Germinal center (tissue), 1 donor: ENCODE measurements at places on chromosomes 6 and 20.

- no peak for DNase-seq
Measured at GRCh38 chr20:1417273-1417672, 24.4 kb upstream of the FKBP1A start.

DNA sequence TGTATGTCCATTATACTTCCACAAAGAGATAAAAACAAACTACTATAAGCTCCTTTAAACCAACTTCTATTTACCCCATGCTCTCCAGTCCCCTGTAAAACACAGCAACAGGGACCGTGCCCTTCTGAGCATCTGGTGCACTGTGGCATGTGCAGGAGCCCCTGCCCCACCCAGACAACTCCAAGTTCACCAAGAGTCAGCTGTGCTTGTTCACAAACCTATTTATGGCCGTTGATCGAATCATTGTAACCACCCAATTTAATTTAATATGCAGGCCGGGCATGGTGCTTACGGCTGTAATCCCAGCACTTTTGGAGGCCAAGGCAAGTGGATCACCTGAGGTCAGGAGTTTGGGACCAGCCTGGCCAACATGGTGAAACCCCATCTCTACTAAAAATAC lies 13.7 kb upstream of the BLCAP start:
- DNase-seq, result no peak

DNA sequence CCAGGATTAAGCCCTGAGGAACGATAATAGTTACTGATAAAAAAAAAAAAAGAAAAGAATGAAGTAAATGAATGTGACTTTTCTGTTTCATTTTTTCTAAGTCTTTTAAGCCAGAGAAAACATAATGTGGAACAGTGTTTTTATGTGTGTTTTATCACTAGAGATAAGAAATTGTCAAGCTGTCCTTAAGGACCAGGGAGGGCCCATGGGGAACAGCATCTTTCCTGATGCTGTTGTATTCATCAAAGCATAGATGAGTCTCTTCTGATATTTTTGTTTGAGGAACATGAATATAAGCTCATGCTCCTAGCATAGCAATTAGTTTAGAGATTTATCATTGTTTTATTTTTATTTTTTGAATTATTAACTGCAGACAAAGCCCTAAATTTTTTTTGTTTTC lies 150.2 kb downstream of the LAMA2 start:
- no peak for DNase-seq

DNA sequence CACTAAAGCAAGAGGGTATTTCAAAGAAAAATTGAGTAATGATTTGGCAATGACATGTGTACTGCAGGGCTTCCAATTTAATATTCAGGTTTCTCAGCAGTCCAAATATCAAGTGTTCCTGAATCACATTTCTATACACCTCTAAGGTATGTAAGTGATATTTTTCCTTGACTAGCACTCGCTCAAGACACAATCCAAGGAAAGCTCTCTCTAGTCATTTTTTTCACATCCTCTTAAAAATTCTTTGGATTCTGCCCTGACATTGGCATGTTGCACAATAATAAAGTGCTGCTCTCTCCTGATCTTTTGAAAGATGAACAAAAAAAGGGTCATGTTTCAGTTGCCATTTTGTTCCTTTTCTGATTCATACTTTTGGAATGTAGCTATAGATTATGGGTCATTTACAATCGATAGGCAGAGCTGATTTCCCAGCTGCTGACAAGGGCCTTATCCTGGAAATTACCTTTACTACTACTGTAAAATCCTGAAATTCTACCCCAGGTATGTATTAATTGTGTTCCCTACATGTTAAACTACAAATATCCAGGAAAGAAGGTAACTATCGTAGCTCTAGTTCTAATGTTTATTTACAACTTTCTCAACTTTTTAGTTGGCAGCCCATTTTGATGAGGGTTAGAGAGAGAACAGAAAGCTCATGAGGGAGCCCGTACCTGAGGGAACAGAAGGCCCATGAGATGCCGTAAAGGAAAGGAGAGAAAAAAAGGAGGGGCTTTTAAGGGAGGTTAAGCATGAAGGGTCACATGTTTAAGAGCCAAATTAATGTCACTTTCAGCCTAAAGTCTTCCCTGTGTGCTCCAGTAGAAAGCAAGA lies 22.2 kb upstream of the ADGRG6 start:
- DNase-seq, result no peak

- DNase-seq, result no peak
Measured at GRCh38 chr6:166277892-166278578, 30.2 kb downstream of the PRR18 start.

- DNase-seq, result no peak
Measured at GRCh38 chr20:10263385-10264165, 44.9 kb downstream of the SNAP25 start.

DNA sequence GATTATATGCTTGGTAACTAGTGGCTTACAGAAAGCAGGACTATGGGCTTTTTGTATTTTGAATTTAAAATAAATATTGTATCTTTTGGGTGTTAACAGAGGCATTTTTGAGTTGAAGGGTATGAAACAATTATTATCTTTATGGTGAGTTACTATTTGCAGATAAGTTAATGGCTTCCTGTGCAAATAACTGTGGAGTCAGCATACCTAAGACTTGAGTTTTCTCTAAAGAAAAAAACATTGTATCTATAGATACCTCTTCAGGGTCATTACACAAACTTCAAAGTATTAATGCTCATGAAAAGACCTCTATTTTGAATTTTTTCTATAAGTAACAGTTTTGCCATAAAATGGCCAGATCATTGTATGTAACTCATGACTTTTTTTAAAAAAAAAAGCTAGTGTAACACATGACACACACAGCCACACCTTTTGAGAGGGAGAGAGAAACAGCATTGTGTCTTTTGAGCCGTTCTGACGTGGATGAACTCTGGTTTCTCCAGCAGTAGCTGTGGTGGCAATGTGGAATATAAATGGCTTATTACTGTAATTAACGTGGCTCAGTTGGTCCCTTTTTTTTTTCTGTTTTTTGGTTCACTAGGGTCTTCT lies 36.3 kb downstream of the PLEKHG1 start:
- no peak for DNase-seq

GRCh38 chr20:37947943-37948342 lies 45.0 kb downstream of the VSTM2L start:
- no peak for DNase-seq

GRCh38 chr6:149112976-149113375 lies 204.5 kb upstream of the TAB2 start:
- DNase-seq, result peak; percentile 28

DNA sequence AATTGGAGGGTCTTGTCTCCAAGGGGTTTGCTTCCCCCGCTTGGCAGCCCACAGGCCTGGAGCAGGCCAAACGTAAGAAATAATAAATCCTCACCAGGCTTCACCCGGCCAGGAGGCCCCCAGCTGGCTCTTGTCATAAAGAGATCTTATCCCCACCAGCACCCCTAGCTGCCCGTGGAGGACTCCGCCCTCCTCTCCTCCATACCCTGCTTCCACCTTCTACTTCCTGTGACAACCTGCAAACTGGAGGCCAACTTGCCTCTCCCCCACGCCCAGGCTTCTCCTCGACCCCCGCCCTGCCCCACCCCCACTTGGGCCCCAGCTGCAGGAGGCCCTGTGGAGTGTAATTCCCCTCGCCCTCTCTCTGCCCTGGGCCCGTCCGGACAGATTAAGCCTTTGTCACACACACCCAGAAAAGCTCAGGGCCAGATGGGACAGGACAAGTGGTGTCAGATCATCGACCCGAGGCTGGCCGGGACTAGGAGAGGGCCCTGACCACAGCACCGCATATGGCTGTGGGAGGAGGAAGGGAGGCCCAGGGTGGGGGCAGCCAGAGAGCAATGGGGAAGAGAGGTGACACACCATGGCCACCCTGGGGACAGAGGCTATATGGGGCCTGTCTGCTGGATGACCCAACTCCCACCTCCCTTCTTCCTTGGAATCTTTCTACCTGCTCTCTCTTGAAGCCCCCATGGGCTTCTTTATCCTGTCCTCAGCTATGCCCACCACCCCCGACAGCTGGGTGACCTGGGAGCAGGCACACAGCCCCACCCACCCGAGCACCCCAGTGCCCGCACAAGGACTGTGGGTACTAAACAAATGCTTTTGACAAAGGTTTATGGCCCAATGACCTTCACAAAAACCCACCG lies 3.9 kb downstream of the NOL4L start:
- DNase-seq, result no peak

GRCh38 chr6:54598787-54599313 lies 247.7 kb upstream of the FAM83B start:
- no peak for DNase-seq

- DNase-seq, result no peak
Measured at GRCh38 chr6:80940571-80940970, 811.9 kb downstream of the TENT5A start.

DNA sequence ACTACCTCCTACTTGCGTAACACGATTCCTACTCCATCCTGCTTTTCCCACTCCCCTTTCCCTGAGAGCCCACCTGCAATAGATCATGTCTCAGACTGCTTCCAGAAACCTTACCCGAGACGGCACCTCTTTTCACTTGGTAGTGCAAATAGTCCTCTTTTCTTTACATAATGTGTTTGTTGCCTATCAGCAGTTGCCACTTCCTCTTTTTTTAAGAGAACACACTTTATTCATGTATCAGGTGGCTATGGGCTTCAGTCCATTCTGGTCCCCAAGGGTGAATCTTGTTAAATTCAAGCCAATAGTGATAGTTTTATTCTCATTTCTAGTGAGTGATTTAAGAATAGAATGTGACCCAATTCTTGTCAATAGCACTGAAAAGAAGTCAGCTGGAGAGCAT lies 57.7 kb upstream of the FERMT1 start:
- no peak for DNase-seq

GRCh38 chr6:166772518-166772917 lies 145.5 kb upstream of the RPS6KA2 start:
- DNase-seq, result no peak

DNA sequence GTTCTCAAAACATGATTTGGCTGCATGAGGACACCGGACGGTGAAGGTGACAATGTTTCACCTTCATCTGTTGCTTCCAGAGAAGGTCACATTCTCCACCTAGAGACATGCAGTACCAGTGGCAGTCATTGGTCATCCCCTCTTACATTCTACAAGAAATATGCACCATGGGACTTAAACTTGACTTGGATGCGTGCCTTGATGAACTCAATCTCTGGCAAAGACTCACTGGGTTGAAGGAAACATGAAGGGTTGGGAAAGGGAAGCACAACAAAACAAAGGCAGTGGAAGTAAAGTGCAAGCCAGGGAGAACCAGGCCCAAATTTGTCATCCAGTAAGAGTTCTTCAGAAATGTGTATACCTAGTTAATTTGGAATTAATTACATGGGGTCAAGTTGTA lies 39.4 kb upstream of the ARMH2 start:
- DNase-seq, result no peak

GRCh38 chr6:24925661-24926060 lies 10.1 kb downstream of the RIPOR2 start:
- no peak for DNase-seq

DNA sequence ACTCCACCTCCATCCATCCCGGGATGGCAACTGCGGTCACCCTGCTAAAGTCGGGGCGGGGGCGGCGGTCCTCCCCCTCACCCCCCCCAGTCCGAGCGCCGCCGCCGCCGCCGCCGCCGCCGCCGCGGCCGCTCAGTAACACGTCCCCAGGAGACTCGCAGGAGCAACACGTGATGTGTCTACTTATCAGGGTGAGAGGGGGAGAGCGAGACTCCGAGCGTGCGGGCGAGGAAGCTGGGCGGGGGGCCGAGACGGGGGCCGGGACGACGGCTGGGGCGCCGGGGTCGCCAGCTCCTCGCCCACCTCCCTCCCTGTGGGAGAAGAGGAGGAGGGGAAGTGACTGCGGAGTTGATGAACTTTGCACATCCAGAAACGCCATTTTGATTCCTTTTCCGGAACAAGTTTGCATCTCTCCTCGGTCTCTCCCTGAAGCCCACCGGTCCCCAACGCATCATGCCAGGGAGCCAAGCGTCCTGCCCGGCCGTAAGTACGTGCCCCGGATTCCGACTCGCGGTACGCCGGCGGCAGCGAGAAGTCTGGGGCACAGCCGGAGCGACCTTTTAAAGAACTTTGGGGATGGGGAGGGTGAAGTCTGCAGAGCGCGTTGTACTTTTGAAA lies at the start of gene RREB1:
RREB1 (plus strand) TSS at position 384 of the 618 bp plus-strand sequence. CDS start 73,951 bp downstream, outside the sequence.
- DNase-seq, result peak; percentile 86

DNA sequence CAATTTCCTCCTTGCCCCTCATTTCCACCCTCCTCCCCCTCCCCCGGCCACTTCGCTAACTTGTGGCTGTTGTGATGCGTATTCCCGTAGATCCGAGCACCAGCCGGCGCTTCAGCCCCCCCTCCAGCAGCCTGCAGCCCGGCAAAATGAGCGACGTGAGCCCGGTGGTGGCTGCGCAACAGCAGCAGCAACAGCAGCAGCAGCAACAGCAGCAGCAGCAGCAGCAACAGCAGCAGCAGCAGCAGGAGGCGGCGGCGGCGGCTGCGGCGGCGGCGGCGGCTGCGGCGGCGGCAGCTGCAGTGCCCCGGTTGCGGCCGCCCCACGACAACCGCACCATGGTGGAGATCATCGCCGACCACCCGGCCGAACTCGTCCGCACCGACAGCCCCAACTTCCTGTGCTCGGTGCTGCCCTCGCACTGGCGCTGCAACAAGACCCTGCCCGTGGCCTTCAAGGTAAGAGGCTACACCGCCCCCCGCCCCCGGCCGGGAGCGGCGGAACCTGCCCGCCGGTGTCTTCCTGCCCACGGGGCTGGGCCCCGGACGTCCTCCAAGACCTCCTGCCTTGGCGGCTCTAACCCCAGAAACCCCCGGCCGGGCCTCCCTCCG lies 44.9 kb upstream of the SUPT3H start:
- DNase-seq, result peak; percentile 11

GRCh38 chr6:167481307-167481926 lies 156.5 kb downstream of the TTLL2 start:
- no peak for DNase-seq

DNA sequence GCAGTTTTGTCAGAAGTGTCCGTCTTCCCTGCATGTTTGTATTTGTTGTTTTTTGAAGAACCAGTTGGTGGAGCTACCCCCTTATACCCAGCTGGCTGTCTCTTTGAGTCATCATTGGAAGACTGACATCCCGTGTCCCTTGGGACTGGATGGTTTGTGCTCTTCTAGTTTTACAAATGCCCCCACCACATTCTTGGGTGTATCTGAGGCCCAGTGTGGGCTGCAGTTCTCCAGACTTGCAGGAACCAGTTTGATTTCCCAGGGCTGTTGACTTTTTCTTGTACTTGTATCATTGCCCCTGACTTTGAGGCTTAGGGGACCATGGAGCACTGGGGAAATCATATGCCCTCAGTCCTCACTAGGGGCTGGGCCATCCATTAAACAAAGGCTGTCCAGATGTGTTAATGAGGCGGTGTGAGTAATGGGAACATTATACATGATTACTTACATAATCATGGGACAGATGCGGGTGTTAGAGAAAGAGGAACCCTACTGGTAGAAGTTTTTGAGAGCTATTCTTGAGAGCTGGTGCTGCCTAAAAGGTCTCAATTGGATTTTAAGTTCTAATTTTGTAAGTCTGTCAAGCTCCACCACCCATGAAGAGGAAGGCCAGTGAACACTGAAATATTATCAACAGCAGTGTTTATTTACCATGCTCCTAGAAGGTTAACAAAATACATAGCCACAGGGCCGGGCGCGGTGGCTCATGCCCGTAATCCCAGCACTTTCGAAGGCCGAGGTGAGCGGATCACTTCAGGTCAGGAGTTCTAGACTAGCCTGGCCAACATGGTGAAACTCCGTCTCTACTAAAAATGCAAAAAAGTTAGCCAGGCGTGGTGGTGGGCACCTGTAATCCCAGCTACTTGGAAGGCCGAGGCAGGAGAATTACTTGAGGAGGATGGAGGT lies 8.5 kb downstream of the JARID2 start:
- peak; percentile 77 for DNase-seq

- DNase-seq, result no peak
Measured at GRCh38 chr20:10524643-10525042, 89.5 kb downstream of the SLX4IP start.

GRCh38 chr6:123089226-123089625 lies 93.2 kb downstream of the CLVS2 start:
- DNase-seq, result no peak
